ENCODE measurements at places on chromosomes 5 and 9.

- no peak for DNase-seq
Measured at GRCh38 chr5:112560371-112560770, 141.3 kb upstream of the EPB41L4A start.

- no peak for DNase-seq
Measured at GRCh38 chr5:129664336-129664937, 83.5 kb upstream of the MINAR2 start.

GRCh38 chr5:54150841-54151240, 159.5 kb downstream of the ARL15 start:
- no peak for DNase-seq

GRCh38 chr5:92544596-92544995, 1036.4 kb downstream of the NR2F1-AS1 start:
- DNase-seq: no peak

GRCh38 chr9:34685591-34685990, 5.5 kb downstream of the CCL19 start:
- no peak for DNase-seq

DNA sequence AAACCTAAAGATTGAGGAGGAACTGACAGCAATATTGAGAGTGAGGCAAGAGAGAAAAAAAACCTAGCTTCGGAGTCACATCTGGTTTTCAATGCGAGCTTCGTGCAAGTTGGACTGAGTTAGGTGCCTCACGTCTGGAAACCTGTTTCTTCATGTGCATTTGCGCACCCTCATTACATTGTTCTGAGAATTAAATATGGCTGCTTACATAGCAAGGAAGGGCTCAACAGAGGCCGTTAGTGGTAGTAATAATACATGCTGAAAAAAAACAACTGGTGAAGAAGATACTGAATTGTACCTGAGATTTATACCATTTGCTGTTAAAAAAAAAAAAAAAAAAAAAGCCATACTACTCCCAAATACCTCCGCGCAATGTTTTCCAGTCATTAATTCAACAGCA, 18.6 kb downstream of the DNAJA1 start:
- DNase-seq: no peak

DNA sequence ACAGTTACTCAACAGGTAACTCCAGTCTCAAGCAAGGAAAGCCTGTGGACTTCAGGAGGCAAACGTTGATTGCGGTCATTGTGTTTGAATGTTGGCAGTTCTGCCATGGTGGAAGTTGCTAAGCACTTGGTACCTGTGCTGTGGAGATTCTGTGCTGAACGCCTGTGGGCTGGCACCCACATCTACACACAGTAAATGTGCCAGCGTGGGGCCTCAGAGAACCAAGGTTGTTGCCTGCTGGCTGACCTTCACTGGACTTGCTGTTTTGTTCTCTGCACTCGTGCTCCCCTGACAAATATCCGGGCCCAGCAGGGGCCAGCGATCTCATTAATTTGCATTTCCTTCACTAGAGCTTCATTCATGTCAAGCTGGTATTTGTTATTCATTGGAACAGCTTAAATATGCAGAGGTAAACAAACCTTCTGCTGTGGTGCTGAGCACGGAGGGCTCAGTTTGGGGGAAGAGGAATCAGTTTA, 141.8 kb downstream of the PRKACG start:
- DNase-seq: no peak

DNA sequence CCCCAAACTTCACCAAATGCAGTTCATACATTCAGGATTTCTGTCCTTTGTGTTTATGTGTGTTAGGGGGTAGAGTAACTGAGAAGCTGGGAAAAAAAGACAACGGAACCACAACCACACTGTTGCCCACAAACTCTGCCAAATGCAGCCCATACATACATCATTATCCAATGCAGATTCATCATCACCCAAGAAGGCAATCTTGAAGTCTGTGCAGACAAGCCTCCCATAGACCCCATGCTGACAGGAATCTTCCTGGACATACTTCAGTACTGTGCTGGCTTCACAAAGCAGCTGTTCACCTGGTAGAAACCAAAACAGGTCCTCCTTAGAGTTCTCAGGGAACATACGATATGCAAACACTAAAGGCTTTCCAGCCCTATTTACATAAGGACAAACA, 38.9 kb downstream of the MTMR12 start:
- no peak for DNase-seq

DNA sequence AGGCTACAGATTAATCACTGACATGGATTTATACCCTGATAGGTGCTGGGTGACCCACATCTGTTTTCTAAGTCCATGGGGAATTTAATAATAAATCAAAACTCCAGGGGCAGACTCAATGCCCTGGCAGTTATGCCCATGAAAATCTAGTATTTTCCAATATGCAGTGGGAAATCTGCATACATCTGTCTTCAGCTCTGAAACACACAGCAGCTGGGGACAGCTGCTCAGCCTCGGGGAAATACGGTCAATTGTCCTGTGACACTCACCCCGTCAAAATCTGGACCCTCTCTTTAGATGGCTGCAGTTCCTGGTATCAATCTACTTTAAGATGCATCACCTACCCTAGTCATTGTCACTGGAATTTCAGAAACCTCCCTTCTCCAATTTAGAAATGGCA, 12.7 kb upstream of the C1QTNF3 start:
- no peak for DNase-seq

DNA sequence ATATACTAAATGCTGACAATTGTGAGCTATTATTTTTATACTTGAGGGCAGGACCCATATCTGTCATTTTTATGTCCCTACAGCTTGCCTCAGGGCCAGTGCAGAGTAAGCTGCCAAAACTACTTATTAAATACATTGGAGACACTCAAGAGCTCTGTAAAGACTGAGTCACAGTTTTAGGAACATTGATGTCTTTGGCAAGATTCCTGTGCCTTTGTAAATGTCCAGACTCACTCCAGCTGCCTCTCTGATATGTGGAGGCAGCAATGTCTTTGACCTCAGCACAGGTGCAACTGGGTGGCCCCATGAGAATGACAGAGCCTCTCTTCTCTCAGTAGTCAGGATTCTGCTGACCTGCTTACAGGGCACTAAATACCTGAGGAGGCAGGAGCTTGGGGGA, 363.2 kb downstream of the OSTF1 start:
- no peak for DNase-seq

GRCh38 chr5:1226839-1227581, 1.8 kb downstream of the SLC6A18 start:
- DNase-seq: no peak

DNA sequence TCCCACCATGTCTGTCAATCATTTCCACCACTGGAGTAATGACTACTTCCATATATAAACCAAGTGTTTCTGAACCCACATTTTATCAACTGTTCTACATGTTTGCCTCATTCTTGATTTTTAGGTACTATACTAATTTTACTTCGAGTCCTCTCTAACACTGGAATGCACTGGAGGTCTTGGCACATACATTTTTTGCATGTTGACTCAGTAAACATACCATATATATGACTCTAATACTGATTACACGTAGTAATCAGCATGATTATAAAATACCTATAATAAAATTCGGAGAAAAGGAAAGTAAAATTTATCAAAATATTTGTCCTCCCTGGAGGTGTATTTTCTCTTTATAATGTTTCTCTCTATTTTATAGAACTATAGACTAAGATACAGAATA, 621.7 kb upstream of the NUDT12 start:
- no peak for DNase-seq

GRCh38 chr5:160363660-160364395, 6.6 kb downstream of the C1QTNF2 start:
- no peak for DNase-seq

- peak; percentile 18 for DNase-seq
Measured at GRCh38 chr9:133726401-133727276, 11.5 kb downstream of the SARDH start.

GRCh38 chr5:171521219-171521633, 101.8 kb downstream of the FGF18 start:
- DNase-seq: no peak

- no peak for DNase-seq
Measured at GRCh38 chr9:2634153-2634552, 12.6 kb downstream of the VLDLR start.

GRCh38 chr5:171610686-171611085, 174.9 kb upstream of the SMIM23 start:
- no peak for DNase-seq

DNA sequence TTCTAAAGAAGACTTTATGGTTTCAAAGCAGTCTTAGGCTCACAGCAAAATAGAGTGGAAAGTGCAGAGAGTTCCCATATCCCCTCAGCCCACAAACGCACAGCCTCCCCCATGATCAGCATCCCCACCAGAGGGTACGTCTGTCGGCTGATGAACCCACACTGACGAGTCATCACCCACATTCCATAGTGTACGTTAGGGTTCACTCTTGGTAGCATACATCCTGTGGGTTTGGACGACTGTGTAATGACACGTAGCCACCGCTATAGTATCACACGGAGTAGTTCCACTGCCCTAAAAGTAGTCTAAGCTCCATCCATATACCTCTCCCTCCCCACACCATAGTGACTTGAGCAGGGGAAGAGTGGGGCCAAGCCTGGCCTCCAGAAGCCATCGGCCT, 135.7 kb upstream of the PHYKPL start:
- no peak for DNase-seq

GRCh38 chr9:123248630-123249029, 19.8 kb downstream of the STRBP start:
- no peak for DNase-seq

DNA sequence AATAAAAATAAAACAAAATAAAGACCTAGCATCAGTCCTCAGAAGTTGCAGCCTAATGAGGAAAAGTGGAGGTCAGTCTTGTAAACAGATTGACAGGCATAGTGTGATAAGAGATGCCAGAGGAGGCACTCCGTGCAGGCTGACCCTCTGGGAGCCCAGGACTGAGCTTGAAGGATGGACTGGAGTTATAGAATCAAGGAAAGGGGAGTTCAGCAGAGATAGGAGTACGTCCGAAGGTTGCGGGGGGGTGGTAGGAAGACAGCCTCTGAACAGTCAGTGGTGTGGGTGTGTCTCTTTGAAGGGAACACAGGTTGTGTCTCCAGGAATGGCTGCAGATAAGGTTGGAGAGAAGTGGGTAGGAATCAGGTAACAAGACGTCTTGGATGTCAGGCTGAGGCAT, 126.1 kb upstream of the CPEB4 start:
- DNase-seq: no peak

DNA sequence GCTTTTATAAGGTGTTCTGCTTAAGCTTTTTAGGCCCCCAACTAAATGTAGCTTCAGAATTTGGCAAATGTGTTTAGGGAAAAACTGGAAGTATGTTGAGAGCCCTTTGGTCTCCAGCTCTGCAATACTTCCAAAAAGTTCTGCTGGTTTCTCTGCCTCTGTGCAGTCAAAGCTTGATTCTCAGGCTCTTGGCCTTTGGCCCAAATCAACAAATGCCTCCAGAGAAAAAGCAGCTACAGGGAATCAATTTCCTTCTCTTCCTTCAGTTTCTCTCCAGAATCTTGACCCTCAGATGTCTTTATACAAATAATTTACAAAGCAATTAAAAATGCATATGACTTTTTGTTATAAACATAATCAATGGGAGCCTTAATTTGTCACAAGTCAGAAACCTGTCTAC, 235.7 kb downstream of the COMMD10 start:
- DNase-seq: no peak

DNA sequence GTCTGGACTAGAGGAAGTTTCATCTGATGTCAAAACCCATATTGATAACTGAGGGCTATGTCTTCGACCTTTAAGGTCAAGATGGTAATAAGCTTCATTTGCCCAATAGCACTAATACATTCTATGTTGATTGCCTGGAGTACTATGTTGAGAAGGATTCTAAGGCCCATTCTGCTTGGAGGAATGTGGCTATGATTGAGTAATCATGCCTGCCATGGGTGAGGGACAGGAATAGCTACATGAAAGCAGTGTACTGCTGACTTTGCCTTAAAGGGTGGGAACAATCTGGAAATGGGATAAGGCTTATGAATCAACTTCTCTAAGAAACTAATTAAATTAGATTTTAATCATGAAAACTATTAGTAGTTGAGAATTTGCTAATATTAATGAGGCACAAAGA, 13.6 kb downstream of the NNT start:
- no peak for DNase-seq

GRCh38 chr9:87867391-87867790, 15.3 kb upstream of the SPATA31E1 start:
- DNase-seq: no peak

- no peak for DNase-seq
Measured at GRCh38 chr9:121684381-121685145, 33.1 kb downstream of the DAB2IP start.

DNA sequence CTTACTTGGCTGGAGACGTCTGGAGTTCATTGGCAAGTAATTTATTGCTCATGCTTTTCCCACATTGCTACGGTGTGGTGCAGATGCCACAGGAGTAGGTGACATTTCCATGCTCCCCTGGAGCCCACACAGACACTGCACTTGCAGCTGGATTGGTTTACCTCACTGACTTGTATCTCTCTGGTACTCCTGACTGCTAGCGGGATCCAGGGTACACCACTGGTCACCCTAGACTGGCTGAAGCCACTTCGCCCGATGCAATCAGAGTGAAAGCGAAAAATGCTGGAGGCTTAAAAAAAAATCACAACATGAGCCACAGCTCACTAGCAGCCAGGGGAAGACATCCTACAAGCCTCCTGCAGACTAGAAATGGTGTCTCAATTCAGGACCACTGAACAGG, 32.6 kb upstream of the SLIT3 start:
- DNase-seq: no peak

DNA sequence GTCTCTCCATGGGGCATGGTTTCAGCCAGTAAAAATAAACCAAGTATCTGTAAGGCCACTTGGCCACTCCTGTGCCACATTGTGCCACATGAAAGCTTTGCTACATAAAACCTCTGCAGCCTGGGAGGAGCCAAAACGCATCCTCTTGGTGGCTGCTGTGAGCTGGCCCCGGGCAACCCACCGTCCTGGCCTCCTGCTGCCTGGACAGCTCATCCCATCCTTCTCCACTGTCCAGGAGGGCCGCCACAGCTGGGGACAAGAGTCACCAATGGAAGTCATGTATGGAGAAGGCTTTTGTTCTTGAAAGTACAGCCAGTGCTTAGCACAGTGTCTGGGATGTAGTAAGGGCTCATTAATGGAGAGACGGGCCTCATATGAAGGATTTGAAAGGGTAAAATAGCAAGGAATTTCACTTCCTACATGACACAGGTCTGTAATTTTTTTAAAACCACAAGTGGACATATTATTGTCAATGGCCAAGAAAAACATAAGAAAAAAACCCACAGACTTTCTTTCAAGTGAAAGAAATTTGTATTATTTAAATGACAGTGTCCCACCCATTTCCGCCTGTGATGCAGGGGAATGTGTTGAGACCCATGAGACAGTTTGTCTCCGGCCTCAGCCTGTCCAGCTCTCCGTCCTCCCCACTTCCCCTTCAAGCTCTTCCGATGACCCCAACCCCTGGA, 6.6 kb downstream of the PTGES start:
- DNase-seq: no peak

DNA sequence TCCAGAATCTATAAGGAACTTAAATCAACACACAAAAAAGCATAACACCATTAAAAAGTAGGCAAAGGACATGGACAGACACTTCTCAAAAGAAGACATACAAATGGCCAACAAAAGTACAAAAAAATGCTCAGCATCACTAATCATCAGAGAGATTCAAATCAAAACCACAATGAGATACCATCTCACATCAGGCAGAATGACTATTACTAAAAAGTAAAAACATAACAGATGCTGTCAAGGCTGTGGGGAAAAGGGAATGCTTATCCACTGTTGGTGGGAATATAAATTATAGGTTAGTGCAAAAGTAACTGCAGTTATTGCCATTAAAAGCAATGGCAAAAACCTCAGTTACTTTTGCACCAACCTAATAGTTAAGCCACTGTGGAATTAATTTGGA, 32.2 kb upstream of the SPATA31D4 start:
- no peak for DNase-seq

- DNase-seq: no peak
Measured at GRCh38 chr5:80300125-80300524, 19.7 kb upstream of the SPZ1 start.

- DNase-seq: no peak
Measured at GRCh38 chr5:33736510-33736909, 155.3 kb downstream of the ADAMTS12 start.
